ENCODE measurements at places on chromosomes 5 and 9. TPM values are rescaled to one million over a fixed set of nuclear protein-coding genes. Genes with fewer than 3 reads are reported as not detected.

CCL27 gene
- total RNA-seq, result not detected

C5orf52 gene
- not detected for total RNA-seq

NAIF1 gene
- total RNA-seq, result 15.4 TPM

SPAAR gene
- not detected for total RNA-seq

CYSRT1 gene
- 0.50 TPM for total RNA-seq
